ENCODE measurements at places on chromosomes 5 and 9.

GRCh38 chr5:129966071-129966470, 61.8 kb downstream of the CHSY3 start:
- no peak for DNase-seq

DNA sequence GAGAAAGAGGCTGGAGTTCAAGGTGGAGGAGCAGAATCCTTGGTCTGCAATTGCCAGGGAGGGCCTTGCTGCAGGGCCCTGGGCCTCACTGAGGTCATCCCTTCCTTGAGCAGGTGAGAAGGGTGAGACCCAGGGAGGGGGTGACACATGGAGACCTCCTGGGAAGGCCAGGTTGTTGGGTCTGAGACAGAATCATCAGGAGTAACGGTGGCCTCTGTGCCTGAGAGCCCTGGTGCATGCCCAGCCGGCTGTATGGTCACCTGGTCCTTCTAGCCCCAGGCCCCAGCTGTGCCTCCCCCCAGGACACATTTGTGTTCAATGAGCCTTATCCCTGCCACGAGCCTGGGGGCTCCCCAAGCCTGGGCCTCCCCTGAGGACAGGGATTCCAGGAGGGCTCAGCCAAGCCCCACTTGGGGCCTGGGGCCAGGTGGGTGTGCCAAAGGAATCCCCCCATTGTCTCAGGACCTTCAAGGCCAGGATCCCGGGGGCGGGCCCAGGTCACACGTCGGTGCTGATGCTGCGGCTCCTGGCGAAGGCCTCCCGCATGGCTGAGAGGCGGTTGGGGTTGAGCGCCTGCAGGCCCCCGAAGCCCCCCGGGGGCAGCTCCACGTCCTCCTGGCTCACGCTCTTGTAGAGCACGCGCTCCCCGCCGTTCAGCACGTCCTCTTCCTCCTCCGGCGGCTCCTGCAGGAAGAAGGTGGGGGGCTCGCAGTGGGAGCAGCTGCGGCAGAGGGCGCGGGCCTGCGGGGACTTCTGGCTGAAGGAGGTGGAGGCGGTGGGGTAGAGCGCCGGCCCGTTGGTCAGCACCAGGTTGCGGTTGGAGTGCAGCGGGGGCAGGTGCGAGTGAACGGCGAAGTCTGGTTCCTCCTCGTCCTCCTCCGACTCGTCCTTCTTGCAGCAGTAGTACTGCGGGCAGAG, 30.4 kb downstream of the FAM163B start:
- DNase-seq = no peak

GRCh38 chr5:6556089-6556801, 76.6 kb downstream of the NSUN2 start:
- no peak for DNase-seq

- DNase-seq = peak; percentile 84
Measured at GRCh38 chr5:43037636-43038495, 2.3 kb downstream of the ANXA2R start.

DNA sequence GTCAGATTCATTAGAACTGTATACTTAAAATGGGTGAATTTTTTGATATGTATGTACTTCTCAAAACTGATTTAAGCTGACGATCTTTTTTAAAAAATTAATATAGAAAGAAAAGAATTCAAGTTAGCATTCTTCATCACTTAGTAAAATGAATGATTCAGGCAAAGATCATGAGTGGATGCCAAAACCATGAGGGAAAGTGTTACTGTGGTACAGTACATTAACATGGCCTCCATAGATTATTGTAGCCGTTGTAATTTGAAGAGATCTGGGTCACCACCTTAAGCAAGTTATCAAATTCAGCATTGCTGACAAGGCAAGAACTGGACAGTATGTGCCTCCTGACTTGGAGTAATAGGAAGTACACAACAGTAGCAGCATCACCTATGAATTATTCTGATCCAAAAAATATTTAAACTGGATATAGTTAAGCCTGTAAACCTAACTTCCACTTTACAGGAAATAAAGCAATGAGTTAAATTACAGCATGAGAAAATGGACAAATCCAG, 29.7 kb downstream of the C9orf85 start:
- peak; percentile 38 for DNase-seq

GRCh38 chr5:60830581-60831127, 13.4 kb downstream of the ELOVL7 start:
- no peak for DNase-seq

GRCh38 chr5:157215514-157216167, 35.0 kb downstream of the ITK start:
- DNase-seq = no peak

- DNase-seq = no peak
Measured at GRCh38 chr5:127064253-127064840, 9.0 kb downstream of the C5orf63 start.

- DNase-seq = no peak
Measured at GRCh38 chr9:125240649-125240999, 519 bp downstream of the HSPA5 start.

GRCh38 chr5:78006449-78006848, 230.3 kb upstream of the TBCA start:
- DNase-seq = no peak

DNA sequence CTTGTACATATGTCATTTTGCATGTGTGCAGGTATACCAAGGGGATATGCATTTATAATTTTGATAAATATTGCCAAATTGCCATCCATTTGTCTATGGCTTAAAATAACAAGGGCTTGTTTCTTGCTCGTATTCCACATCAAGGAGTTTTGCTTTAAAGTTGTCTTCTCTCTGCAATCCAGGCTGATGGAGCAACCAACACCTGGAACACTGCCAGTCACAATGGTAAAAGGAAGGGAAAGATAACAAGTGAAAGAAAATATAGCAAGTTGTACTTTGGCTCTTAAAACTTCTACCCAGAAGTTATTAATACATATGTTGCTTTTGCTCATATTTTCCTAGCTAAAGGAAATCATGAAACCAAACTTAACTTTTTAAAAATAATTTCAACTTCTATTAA, 156.9 kb downstream of the UNC13B start:
- no peak for DNase-seq

DNA sequence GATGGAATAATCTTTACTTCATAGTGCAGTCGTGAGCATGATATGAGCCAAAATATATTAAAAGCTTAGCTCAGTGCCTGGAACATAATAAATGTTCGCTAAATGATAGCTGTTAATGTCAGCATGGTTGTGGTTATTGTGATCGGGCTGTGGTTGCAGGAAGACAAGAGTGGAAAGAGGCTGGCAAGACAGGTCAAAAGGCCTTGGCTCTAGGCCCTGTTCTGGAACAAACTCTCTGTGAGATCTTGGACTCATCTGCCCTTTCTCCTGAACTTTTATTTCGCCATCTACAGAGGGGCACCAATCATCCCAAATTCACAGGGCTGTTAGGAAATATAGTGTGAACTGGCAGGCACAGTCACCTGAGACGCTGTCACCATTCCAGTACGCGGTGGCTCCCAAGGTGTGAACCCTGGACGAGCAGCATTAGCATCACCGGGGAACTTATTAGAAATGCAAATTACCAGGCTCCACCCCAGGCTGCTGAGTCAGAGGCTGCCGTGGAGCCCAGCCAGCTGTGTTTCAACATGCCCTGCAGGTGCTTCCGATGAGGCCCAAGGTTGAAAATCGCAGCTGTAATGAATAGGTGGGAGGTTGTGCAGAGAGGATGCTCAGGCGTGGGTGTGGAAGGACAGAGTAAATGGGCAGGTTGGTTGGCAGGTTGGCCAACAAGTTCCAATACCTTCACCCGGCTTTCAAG, 50.2 kb upstream of the SAP30L start:
- no peak for DNase-seq

- DNase-seq = peak; percentile 23
Measured at GRCh38 chr5:126998201-126998631, 32.1 kb downstream of the MARCHF3 start.

GRCh38 chr9:16626577-16627130, 243.8 kb downstream of the BNC2 start:
- peak; percentile 89 for DNase-seq

GRCh38 chr5:10652151-10652550, 88.3 kb downstream of the ANKRD33B start:
- no peak for DNase-seq

GRCh38 chr5:62506659-62507460, 71.8 kb upstream of the LRRC70 start:
- no peak for DNase-seq

- no peak for DNase-seq
Measured at GRCh38 chr9:84254972-84255371, 85.6 kb downstream of the SLC28A3 start.

DNA sequence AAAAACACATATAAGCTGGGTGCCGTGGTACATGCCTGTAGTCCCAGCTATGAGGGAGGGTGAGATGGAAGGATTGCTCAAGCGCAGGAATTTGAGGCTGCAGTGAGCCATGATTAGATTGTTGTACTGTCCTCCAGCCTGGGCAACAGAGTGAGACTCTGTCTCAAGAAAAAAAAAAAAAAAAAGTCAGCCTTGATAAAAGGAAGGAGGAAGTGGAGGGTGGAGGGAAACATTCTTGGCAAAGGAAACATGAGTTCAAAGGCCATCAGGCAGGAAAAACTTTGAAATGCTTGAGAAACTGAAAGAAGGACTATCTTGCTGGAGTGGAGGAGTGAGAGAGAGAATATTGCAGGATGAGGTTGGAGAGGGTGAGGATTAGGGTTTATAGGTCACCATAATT, 18.3 kb upstream of the ANKHD1 start:
- no peak for DNase-seq

- DNase-seq = peak; percentile 40
Measured at GRCh38 chr5:172954751-172955159, 4.5 kb upstream of the RPL26L1 start.

DNA sequence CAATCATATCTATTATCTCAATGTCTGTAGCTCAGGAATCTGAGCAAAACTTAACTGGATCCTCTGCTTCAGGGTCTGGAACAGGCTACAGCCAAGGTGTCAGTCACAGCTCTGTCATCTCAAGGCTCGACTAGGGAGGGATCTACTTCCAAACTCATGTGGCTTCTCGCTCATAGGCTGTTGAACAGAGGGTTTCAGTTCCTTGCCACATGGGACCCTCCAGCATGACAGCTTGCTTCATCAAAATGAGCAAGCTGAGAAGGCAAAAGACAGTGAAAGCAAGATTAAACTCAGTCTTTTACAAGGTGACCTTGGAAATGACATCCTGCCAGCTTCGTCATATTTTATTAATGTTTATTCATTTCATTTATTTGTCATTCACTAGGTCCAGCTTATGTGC, 111.7 kb downstream of the GADD45G start:
- no peak for DNase-seq

- DNase-seq = peak; percentile 35
Measured at GRCh38 chr5:124252191-124252638, 494.2 kb downstream of the ZNF608 start.

DNA sequence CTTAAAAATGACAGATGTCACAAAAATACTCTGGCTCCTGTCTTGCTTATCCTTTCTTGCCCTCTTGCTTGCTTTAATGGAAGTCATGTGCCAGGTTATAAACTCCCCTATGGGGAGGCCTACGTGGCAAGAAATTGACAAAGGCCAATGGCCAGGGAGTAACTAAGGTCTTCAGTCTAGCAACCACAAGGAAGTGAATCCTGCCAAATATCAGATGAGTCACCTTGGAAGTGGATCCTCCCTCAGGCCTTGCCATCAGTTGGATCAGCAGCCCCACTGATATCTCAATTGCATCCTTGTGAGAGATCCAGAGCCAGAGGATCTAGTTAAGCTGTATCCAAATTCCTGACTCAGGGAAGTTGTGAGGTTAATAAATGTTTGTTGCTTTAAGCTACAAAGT, 82.8 kb downstream of the CAAP1 start:
- DNase-seq = peak; percentile 58

DNA sequence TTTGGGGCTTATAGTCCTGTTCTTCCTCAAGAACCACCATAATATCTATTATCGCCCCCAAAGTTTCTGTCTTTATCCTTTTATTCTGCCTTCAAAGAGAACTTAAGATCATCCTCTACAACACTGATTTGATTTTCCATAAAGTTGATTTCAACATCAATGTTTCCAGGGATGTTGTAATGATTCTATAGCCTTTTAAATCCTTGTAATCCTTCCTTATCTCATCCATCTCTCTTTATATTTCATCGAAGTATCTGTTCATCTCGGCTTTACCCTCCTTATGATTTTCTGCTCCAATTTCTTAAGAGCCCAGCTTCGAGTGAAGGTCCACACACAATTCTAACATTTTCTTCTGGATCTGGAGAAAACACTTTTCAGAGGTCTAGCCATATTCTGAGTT, 218.4 kb downstream of the CDK5RAP2 start:
- DNase-seq = no peak

GRCh38 chr9:84875193-84875592, 205.7 kb downstream of the NTRK2 start:
- DNase-seq = no peak

DNA sequence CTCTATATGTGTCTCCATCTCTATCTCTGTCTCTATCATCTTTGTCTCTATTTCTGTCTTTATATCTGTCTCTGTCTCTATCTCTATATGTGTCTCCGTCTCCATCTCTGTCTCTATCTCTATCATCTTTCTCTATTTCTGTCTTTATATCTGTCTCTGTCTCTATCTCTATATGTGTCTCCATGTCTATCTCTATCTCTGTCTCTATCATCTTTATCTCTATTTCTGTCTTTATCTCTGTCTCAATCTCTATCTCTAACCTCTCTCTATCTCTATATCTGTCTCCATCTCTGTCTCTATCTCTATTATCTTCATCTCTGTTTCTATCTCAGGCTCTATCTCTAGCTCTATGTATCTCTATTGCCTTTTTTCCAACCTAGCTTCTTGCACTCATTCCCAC, 37.0 kb downstream of the IRX4 start:
- no peak for DNase-seq

GRCh38 chr5:51811883-51812471, 428.7 kb downstream of the ISL1 start:
- DNase-seq = no peak

GRCh38 chr5:28483327-28484025, 1445.1 kb upstream of the CDH9 start:
- no peak for DNase-seq

DNA sequence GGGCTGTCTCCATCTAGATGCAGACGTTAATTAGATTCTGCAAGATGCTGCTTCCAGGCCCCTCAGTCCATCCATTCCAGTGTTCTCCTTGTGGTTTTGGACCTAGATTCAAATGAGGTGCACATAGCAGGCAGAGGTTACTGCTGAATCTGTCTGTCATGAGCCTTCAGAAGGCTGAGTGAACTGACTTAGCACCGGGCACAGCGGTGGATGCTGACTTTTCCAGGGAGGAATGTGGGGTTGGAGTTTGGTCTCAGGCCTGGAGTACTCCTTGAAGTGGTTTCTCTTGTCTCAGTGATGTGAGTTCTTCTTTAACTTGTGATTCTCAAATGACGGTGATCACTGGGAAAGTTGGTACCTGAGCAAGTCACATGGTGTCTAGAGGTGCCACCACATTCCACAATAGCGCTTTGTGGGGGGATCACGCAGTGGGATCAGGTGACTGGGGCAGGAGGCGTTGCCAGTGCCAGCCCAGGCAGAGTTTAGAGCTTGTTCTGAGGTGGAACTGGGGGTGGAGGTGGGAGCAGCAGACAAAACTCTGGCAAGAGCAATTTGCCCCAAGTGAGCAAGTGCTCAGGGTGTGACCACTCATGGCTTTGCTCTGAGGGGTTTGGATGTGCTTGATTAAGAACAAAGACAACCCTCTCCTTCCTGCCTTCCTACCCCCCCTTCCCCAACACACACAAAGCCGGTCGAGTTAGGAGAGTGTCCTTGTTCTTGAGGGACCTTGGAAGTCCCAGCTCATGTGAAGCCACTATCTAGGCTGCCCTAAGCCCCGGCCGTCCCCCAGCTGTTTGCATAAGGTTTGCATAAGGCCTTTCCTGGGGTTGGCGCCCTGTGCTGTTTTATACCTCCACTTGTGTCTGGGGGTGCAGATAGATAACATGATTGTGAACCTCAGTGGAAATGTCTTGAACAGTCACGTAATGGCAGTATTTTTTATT, 25.1 kb downstream of the JADE2 start:
- peak; percentile 12 for DNase-seq

- no peak for DNase-seq
Measured at GRCh38 chr9:94168203-94169000, 84.1 kb downstream of the PTPDC1 start.
